Kidney (tissue), 22 donors: ENCODE measurements at places on chromosomes 3 and 15. TPM values are rescaled to one million over a fixed set of nuclear protein-coding genes. Genes with fewer than 3 reads are reported as not detected.

SH2D7 gene
- not detected for total RNA-seq

CA12 gene
- 237 TPM for total RNA-seq

GAP43 gene
- 0.19 TPM for total RNA-seq

SLC22A13 gene
- total RNA-seq = 0.16 TPM

CEP63 gene
- 19.6 TPM for total RNA-seq

LSMEM2 gene
- 0.22 TPM for total RNA-seq

DNA sequence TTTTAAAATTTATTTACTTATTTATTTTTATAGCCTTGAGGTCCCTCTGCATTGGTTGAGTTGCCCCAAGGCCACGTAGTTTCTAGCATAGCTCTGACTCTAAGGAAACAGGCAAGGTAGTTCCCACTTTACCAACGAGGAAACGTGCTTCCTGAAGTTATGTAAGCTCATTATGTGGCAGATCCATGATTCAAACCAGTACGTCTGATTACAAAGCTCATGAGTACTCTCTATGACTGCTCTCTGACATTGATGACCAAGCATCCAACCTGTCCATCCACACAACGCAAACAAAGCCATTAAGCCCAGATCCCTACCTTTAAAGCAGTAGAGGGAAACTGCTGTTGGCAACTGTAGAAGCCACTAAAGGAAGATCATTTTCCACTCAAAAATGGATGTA, 25.6 kb downstream of the WWTR1 start:
- no peaks in the 10 kb centered on the region for H3K36me3 ChIP-seq
- no peaks in the 10 kb centered on the region for H3K27me3 ChIP-seq
- H3K27ac ChIP-seq = no peak overlapping the region

DNA sequence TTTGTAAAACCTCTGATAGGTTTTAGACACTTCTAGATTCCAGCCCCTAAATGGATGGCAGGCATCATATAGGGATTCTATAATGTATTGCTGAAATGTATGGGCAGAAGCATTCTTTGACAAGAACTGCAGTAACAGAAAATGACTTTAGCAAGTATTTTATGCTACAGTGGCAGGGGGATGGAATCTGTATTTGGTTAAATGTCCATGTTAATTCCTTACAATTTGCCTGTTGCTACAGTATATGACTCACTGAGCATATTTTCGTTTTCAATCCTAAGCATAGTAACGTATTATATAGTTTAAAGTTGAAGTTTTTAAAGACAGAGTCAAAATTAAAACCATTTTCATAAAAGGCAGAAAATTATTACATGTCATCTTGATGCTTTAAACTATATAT, 150.1 kb downstream of the MEX3B start:
- H3K4me1 ChIP-seq = no peaks in the 10 kb centered on the region
- no peaks in the 10 kb centered on the region for H3K27me3 ChIP-seq
- no peaks in the 10 kb centered on the region for H3K36me3 ChIP-seq
- H3K27ac ChIP-seq = no peak overlapping the region
- H3K4me3 ChIP-seq = no peak overlapping the region

- no peaks in the 10 kb centered on the region for H3K27me3 ChIP-seq
- no peak for DNase-seq
- no peaks in the 10 kb centered on the region for H3K36me3 ChIP-seq
- H3K4me1 ChIP-seq = no peaks in the 10 kb centered on the region
- H3K27ac ChIP-seq = no peak overlapping the region
Observed at GRCh38 chr3:78986416-78987101, 781.2 kb downstream of the ROBO1 start.

DNA sequence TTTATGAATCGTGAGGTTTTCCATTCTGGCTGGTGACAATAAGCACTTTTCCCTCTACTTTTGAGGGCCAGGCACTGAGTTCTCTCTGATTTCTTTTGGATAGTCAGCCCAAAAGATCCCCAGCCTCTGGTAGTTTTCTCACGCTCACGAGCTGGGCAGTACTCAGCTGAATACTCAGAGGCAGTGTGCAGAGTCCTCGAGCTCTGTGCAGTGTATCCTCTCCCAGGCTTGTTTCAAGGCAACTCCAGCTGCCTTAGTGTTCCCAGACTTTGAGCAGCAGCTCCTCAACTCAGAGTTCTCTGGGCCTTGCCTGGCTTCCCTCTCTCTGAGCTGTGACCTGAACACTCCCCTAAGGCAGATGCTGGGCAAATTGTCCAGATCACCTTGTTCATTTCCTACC, 59.1 kb upstream of the IQSEC1 start:
- DNase-seq = no peak
- no peaks in the 10 kb centered on the region for H3K36me3 ChIP-seq
- no peaks in the 10 kb centered on the region for H3K27me3 ChIP-seq
- no peak overlapping the region for H3K27ac ChIP-seq

DNA sequence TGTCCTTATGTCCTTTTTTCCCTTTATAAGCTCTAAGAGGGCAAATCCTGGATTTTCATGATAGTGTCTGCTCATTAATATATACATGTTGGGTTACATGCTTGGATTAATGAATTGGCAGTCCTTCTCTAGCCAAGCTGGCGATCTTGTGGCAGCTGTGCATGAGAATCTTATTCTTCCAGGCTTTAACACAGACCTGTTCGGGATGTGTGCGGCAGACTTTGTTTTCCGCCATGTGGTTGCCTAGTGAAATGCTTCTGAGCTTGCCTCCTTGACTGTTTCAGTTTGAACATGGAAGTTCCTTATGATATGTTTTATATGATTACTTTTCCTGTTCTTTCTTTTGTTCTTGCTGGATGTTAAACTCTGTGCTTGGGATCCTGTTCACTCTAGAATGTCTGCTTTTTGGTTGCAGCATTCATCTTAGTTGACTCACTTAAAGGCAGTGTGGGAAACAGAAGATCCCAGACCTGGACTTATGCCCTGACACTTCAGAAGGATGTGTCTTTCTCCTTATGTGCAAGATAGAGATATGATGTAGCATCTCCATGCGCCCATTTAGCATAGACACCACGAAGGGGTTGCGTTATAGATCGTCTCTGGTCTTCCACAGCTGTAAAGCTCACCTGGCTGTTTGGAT, 7.2 kb downstream of the CHCHD6 start:
- H3K4me1 ChIP-seq = no peaks in the 10 kb centered on the region
- H3K4me3 ChIP-seq = no peak overlapping the region
- no peak for DNase-seq
- H3K36me3 ChIP-seq = no peaks in the 10 kb centered on the region
- H3K27ac ChIP-seq = no peak overlapping the region

GRCh38 chr3:105533960-105534359, 167.3 kb downstream of the ALCAM start:
- no peak overlapping the region for H3K4me3 ChIP-seq
- no peaks in the 10 kb centered on the region for H3K36me3 ChIP-seq
- H3K4me1 ChIP-seq = no peaks in the 10 kb centered on the region
- no peaks in the 10 kb centered on the region for H3K27me3 ChIP-seq
- DNase-seq = no peak
- H3K27ac ChIP-seq = no peak overlapping the region

GRCh38 chr15:77614251-77614806, 18.4 kb downstream of the LINGO1 start:
- no peak overlapping the region for H3K4me3 ChIP-seq
- H3K36me3 ChIP-seq = no peaks in the 10 kb centered on the region
- H3K27ac ChIP-seq = no peak overlapping the region
- no peak for DNase-seq
- H3K27me3 ChIP-seq = no peaks in the 10 kb centered on the region

- H3K4me3 ChIP-seq = no peak overlapping the region
- no peak overlapping the region for H3K27ac ChIP-seq
- no peaks in the 10 kb centered on the region for H3K27me3 ChIP-seq
- no peak for DNase-seq
- H3K36me3 ChIP-seq = no peaks in the 10 kb centered on the region
Observed at GRCh38 chr15:68586274-68586961, 7.6 kb downstream of the CORO2B start.

DNA sequence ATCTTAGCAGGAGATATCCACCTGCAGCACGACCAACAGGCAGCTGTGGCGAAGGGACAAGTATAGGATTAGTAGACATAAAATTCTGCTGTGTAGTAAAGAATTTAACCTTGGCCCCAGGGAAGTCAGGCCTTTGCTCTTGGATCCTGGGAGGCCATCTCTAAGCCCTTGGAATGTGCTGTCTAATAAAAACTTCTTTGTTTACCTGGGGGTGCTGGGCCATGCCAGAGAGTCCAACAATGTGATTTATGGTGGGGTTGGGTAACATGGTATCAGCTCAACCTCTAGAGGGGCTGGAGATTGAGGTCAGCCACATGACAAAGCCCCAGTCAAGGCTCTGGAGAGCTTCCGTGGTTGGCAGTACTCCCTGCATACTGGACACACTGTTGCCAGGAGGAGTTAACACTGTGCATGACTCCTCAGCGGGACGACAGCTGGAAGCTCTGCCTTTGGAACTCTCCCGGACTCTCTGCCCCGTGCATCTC, 52.4 kb downstream of the HEG1 start:
- DNase-seq = peak; percentile 75
- peaks cover 3% of the 10 kb centered on the region for H3K4me1 ChIP-seq
- H3K27me3 ChIP-seq = no peaks in the 10 kb centered on the region
- H3K27ac ChIP-seq = no peak overlapping the region

GRCh38 chr3:127777921-127778656, 44.2 kb downstream of the MGLL start:
- peaks cover 3% of the 10 kb centered on the region for H3K4me1 ChIP-seq

DNA sequence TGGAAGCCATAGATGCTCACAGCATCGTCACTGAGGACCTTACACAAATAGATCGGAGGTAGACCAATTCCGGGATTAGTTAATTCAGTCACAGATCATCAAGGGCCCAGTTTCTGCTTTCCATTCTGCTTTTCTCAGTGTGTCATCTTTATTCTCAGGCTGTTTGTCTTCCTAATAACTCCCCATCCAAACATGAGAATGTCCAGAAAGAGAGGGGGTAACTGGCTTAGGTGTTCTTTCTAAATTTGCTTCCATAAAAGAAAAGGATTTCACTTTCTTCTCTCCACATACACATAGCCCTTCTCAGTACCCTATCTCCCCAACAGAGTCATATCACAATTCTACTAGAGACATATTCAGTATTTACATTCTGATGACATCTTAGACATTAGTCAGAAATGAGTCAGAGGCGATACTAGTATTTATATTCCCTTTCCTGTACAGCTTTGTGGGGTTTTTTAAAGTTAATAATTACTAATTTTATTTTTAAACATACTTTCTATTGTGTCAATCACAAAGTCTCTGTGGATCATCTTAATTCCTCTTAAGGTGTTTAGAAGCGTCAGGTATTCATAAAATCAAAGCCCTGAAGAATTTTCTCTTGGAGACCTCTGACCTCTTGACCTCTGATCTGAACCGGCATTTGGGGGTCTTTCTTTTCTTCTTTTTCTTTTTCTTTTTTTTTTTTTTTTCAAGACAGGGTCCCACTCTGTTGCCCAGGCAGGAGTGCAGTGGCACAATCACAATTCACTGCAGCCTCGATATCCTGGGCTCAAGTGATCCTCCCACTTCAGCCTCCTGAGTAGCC, 24.3 kb upstream of the IL12A start:
- no peak for DNase-seq
- no peak overlapping the region for H3K4me3 ChIP-seq
- no peak overlapping the region for H3K27ac ChIP-seq
- no peaks in the 10 kb centered on the region for H3K27me3 ChIP-seq
- no peaks in the 10 kb centered on the region for H3K36me3 ChIP-seq
- no peaks in the 10 kb centered on the region for H3K4me1 ChIP-seq

DNA sequence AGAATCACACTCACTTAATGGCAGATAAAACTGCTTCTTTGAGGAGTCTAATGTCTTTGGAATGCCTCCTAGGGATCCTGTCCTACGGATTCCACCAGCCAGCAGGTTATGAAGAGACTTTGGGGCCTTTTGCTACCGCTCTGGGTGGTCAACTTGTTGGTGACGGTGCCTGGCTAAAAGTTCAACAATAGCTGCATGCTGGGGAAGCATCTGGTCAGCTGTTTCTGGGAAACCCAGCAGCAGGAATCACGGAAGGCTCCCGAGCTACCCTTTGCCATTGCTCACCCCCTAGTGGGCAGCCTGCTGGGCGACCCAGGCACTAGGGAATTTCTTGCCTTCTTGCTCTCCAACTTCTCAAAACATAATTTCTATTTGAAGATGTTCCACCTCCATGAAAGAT, 263.3 kb downstream of the NEK10 start:
- no peak for DNase-seq
- H3K4me1 ChIP-seq = no peaks in the 10 kb centered on the region
- H3K4me3 ChIP-seq = no peak overlapping the region
- no peaks in the 10 kb centered on the region for H3K27me3 ChIP-seq
- H3K27ac ChIP-seq = no peak overlapping the region
- no peaks in the 10 kb centered on the region for H3K36me3 ChIP-seq

DNA sequence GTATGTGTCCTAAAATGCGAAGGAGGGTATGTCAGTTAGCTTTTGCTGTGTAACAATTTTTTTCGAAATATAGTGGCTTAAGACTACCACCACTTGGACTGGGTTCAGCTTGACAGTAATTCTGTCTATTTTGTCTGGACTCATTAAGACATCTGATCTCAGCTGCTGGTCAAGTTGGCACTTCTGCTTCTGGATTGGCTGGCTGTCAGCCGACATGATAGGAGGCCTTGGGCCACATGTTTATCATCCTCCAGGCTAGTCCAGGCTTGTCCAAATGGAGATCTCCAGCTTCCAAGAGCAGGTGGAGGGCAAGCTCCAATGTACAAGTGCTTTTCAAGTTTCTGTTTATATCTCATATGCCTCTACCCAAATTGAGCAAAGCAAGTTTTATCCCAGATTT, 95.9 kb downstream of the GALK2 start:
- H3K4me1 ChIP-seq = no peaks in the 10 kb centered on the region
- H3K27me3 ChIP-seq = no peaks in the 10 kb centered on the region
- H3K27ac ChIP-seq = no peak overlapping the region
- no peak overlapping the region for H3K4me3 ChIP-seq
- DNase-seq = no peak

- DNase-seq = no peak
- no peaks in the 10 kb centered on the region for H3K4me1 ChIP-seq
- no peak overlapping the region for H3K4me3 ChIP-seq
- H3K27ac ChIP-seq = no peak overlapping the region
- H3K36me3 ChIP-seq = no peaks in the 10 kb centered on the region
Observed at GRCh38 chr3:119333773-119334509, 39.8 kb downstream of the ARHGAP31 start.

GRCh38 chr3:151768393-151768930, 34.7 kb downstream of the AADACL2 start:
- no peaks in the 10 kb centered on the region for H3K27me3 ChIP-seq
- no peaks in the 10 kb centered on the region for H3K4me1 ChIP-seq
- H3K27ac ChIP-seq = no peak overlapping the region

- no peaks in the 10 kb centered on the region for H3K36me3 ChIP-seq
- H3K4me1 ChIP-seq = peaks cover 5% of the 10 kb centered on the region
- H3K27me3 ChIP-seq = no peaks in the 10 kb centered on the region
- H3K27ac ChIP-seq = no peak overlapping the region
- DNase-seq = no peak
- no peak overlapping the region for H3K4me3 ChIP-seq
Observed at GRCh38 chr15:88649753-88650551, 11.1 kb downstream of the ISG20 start.

DNA sequence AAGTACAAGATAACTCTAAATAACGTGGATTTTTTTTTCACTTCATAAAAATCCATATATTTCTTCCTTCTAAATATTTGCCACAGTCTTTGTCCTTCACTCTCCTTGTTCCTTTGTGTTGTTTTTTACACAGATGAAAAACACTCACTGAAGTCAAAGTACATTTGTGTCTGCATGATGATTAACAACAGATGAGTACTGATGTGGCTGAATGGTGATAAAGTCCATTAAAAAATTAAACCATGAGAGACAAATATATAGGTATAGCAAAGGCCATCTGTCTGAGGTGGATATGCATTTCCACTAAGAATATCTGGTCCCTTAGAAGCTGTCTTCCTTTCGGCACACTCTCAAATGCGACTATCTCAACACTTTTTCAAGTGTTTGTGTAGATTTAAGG, 317.5 kb upstream of the MCTP2 start:
- H3K36me3 ChIP-seq = no peaks in the 10 kb centered on the region
- DNase-seq = no peak
- H3K27me3 ChIP-seq = no peaks in the 10 kb centered on the region
- no peak overlapping the region for H3K4me3 ChIP-seq
- H3K4me1 ChIP-seq = no peaks in the 10 kb centered on the region
